Posterior cingulate gyrus (tissue), 11 donors: ENCODE measurements at places on chromosomes 12 and 14.

DNA sequence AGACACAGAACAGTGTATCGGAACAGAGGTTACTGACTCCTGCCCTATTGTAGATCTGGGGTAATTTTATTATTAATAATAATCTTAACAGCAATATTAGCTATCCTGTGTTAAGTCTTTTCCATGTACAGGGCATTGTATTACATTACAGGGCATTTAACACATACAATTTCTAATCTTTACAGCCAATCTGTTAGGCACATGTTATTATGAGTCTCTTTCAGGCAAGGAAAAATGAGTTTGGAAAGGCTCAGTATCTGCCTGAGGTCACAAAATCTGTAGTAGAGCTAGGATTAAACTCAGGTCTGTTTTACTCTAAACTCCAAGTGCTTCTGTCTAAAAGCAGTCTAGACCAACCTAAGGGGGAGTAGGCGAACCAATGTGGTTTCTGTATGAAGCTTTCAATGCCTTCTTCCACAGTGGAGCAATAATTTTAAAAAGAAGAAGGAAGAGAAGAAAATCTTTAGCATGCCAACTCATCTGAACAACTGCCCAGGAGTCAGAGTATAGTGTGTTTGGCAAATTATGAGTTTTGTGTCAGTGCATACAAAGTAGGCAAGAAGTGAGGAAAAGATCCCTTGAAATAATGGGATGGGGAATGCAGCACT lies 192.6 kb downstream of the CHST11 start:
- no peak for DNase-seq

- no peak for DNase-seq
These were observed 6.0 kb downstream of the TMEM63C start for GRCh38 chr14:77187649-77188012.

DNA sequence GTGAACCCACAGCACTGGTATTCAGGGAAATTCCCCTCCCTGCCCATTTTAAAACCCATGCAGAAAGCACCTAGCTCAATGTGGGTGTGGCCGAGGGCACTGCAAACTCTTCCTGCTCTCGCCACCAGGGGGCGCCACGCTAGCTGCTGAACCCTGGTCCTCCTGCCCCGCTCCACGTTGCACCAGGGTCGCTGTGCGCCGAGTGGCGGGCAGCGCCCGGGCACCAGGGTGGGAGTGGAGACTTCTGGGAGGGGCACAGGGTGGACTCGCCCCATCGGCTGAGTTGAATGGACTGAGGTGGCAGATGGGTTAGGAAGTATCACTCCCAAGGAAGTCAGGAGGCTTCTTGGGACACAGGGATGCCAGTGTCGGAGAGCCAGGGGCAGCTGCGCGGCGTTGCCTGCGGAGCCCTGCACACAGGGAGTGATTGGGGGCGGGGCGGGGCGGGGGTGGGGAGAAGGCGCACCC lies 48.1 kb upstream of the BCL11B start:
- DNase-seq = no peak

DNA sequence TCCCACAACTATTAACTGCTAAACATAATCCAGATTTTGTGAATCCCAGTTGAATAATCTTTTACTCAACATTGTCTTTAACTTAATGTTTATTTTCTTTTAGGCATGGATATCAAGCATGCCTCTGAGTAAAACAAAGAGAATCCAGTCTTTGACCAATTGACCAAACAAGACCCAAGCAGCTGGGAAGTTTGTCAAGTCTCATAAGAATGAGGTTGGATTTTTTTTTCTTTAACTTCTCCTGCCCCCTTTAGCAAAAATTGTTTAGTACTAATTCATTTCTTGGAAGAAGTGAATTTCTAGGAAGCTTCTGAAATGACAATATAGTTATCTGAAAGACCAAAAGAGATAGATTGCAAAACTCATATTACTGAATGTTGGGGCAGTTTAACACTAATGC lies 89.9 kb downstream of the OTOGL start:
- DNase-seq = no peak

DNA sequence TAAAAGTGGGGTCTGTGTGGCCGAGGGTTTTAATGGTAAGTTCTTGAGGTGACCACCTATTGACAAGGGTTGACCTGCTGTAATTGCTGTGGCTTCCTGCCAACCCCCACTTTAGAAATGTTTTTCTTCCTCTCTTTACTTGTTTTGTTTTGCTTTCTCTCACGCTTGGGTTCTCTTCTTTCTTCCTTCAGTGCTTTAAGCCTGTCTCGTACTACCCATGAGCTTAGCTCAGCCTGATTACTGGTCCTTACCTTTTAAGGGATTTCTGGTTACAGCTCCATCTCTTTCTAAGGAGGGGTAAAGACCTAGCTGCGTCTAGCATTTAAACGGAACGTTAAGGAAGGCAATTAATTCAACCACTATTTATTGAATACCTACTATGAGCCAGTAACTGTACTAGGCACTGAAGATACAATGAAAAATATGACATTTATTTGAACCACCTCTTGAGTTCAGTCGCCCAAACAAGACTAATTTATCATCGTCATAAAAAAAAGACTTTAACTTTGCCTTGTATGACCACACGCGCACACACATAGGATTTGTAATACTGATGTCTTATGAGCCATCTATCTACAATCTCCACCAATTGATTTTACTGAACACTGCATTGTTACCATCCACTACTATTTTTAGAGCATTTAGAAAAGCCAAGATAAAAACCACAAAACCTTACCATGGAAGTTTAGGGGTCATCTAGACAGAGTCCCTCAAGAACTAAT lies 888 bp upstream of the PPP1R12A start:
- DNase-seq = no peak

DNA sequence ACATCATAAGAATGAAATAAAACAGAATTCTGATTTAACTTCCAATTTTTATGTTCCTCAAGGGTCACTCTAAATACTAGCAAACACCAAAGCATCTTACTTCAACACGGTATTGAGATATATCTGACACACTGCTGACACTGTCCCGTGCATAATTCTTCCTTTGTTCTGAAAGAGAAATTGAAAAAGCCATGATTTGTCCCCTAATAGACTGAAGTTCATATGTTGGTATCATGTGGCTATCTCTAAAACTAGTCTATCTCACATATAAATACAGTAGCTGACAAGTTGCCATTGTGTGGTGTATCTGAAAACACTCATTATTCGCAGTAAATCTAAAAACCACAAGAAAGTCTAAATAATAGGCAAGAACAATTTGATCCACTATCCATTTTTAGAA lies 118.4 kb downstream of the EPS8 start:
- DNase-seq = no peak

GRCh38 chr12:42892702-42893551 lies 303.4 kb upstream of the PRICKLE1 start:
- DNase-seq = no peak

- DNase-seq = no peak
These were observed 3.8 kb downstream of the MARS1 start for GRCh38 chr12:57491393-57492280.

- no peak for DNase-seq
These were observed 963 bp upstream of the TINF2 start for GRCh38 chr14:24243336-24243836.

DNA sequence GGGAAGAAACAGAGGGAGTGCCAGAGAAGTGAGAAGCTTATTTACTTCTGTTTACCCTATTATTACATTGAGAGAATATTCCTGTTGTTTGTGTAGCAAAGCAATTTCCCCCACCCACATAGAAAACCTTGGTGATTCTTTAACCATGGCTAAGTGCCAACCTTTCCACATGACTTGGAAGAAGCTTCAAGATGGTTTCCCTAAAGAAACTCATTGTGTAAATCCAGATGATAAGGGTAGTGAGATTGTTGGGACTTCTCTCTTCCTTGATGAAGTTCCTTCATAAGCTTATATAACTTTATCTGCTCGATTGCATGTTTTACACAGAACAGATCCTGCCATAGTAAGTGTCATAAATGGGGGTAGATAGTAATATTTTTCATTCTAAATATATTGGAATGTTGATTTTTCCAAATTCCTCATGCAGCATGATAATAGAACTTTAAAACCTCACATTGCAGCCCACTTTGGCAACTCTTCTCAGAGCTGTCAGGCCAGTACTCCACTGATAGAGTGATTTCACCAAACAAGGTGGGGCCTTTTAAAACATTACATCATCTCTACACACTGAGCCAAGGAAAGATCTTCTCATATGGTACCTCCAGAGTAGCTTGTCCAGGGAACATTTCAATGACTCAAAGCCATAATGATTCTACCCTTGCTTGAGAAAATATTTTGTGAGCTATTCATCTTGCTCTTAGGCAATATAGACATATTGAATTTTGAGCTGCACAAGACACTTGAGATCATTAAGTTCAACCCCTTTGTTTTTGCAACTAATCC lies 47.8 kb upstream of the KIF21A start:
- DNase-seq = no peak

DNA sequence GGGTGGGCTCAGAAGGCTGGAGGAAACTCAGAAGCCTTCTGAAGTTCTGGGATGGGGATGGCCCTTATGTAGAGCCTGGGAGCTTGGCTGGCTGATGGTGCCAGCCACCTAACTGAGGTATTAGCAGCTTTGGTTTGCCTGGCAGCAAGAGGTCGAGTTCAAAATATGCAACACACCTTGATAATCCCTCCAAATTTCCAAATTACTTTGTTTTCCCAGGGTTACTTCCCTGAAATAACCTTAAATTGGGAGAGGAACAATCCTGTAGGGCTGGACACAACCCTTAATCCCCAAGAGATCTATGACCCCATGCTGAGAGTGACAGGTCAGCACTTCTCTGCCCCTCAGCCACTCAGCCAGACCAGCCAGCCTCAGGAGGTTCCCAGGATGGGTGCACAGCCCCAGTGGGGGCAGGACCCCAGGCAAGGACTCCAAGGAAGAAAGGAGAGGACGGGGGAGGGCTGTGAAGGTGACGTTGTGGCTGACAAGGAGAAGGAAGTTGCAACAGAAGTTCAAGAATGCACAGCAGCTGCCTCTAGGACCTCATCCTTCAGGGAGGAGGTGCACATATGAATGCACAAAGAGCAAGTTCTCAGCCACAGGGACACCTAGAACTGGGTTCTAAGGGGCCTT lies 18.6 kb upstream of the KRT77 start:
- DNase-seq = no peak

GRCh38 chr12:31970199-31970598 lies 11.0 kb downstream of the RESF1 start:
- no peak for DNase-seq

- DNase-seq = no peak
These were observed 550.9 kb downstream of the BCL11B start for GRCh38 chr14:98721061-98721460.

- DNase-seq = no peak
These were observed 16.0 kb downstream of the ANKRD9 start for GRCh38 chr14:102493585-102493984.

DNA sequence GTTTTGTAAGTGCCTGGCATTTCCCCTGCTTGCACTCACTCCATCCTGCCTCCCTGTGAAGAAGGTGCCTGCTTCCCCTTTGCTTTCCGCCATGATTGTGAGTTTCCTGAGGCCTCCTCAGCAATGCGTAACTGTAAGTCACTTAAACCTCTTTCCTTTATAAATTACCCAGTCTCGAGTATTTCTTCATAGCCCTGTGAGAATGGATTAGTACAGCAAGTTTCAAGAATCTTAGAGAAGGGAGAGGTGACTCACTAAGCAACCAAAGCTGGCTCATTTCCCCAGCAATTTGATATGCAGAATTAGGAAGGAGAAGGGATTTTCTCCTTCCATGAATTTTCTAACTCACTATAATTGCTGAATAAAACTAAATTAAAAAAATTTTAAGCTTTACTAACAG lies 251.0 kb upstream of the FOXG1 start:
- DNase-seq = no peak

- no peak for DNase-seq
These were observed 145.0 kb upstream of the SLC38A2 start for GRCh38 chr12:46517579-46517962.

DNA sequence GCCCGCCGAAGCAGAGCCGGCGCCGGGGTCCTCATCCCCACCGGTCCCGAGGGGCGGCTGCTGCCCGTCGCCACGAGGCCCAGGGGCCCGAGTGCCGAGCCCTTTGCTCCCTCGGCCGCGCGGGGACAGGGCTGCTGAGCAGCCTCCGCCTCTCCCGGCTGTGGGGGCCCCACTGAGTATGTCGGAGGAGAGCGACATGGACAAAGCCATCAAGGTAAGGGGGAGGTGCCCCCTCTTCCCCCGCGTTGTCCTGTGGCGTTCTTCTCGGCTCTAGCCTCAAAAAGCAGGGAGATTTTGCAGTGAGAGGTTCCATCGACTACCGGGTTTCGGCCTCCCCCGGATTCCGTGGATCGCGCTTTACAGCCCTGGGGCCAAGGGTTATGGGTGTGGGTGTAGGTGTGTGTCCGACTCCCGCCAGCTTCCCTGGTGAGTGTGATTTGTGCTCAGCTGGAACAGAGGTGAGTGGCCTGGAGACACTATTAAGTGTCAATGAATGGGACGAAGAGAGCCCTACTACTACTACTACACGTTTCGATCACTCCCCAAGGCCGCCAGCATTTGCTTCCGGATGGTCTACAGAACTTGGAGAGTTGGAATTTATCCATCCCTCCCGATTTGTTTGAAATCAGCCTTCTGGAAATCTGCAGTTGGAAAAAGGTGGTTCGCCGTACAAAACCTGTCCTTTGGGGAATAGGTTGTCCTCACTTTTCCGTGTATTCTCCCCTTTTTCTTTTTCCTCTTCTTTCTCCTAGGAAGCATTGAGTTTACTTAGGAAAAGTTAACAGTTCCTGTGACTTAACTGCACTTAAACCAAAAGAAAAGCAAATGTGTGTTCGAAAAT lies 748 bp downstream of the MAPKAPK5 start:
- no peak for DNase-seq

- no peak for DNase-seq
These were observed 113.8 kb downstream of the LRRK2 start for GRCh38 chr12:40338621-40339020.

DNA sequence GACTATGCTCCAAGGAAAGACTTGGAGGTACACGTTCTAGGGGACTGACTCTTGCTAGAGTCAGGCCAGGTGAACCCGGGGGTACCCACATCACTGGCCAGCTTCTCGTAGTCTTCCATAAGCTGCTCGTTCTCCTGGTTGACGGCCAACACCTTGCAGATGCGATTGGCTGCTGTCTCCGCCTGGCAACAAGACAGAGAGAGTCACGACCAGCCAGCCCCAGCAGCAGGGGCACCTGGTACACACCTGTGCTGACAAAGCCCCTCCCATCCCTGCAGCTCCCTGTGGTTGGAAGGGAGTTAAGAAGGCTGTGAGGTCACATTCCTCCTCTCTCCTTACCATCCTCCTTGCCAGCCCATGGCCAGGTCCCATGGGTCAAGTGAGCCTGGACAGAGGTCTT lies 85.5 kb downstream of the ACTN1 start:
- DNase-seq = no peak

GRCh38 chr12:124827588-124828184 lies 36.0 kb downstream of the SCARB1 start:
- DNase-seq = no peak

- DNase-seq = no peak
These were observed 1.4 kb downstream of the THTPA start for GRCh38 chr14:23557521-23557920.

DNA sequence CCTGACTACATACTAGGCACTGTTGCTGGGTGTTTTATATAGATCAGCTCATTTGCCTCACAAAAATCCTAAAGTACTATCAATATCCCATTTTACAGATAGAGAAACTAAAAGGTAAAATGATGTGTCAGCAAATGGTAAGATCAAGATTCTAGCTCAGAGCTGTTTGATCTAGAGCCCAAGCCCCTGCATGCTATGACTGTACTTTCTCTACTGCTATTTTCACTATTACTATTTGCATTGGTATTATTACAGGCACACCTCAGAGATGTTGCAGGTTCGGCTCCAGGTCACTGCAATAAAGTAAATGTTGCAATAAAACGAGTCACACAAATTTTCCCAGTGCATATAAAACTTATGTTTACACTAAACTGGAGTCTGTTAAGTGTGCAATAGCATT lies 10.9 kb downstream of the ISCU start:
- no peak for DNase-seq

- DNase-seq = peak; percentile 76
These were observed 47.1 kb downstream of the BCAT1 start for GRCh38 chr12:24901576-24902461.
